Natural killer cell treated with Interleukin-12 subunit alpha and Interleukin-12 subunit beta and Interleukin-15 and Interleukin-18, amount 100 ng/mL, for 72 hours (primary cell): ENCODE measurements at places on chromosomes 2 and 18.

DNA sequence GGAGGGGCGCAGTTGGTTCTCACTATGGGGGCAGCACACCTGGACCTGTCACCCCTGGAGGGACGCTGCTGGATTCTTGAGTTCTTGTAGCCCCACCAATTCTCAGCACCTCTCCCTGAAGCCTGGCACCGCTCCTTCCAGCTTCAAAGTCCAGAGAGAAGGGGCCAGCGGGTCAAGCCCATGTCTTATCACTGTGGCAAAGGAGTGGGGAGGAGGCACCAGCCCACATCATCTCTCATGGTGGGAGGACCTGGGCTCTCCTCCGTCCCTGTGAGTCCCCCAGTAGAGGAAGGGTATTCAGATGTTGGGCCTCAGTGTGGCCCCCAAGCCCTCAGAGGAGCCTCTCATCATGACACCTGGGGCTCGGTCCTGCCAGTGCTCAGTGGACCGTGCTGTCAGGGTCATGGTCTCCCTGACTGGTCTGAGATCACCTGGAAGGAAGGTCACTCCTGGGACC, 67.4 kb downstream of the HS1BP3 start:
- no peak for DNase-seq

DNA sequence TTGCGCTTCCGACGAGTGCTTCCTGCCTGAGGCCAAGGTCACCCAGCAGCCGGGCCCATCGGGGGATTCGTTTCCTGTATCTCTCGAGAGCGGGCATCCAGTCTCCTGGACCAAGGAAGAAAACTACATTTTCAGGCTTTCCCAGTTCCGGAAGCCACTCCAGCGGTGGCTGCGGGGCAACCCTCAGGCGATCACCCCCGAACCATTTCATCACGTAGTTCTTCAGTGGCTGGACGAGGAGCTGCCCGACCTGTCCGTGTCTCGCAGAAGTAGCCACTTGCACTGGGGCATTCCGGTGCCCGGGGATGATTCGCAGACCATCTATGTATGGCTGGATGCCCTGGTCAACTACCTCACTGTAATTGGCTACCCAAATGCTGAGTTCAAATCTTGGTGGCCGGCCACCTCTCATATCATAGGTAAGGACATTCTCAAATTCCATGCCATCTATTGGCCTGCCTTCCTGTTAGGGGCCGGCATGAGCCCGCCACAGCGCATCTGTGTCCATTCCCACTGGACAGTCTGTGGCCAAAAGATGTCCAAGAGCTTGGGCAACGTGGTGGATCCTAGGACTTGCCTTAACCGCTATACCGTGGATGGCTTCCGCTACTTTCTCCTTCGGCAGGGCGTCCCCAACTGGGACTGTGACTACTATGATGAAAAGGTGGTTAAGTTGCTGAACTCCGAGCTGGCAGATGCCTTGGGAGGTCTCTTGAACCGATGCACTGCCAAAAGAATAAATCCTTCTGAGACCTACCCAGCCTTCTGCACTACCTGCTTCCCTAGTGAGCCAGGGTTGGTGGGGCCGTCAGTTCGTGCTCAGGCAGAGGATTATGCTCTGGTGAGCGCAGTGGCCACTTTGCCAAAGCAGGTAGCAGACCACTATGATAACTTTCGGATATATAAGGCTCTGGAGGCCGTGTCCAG, 1.0 kb downstream of the MARS2 start:
- DNase-seq = peak; percentile 71

DNA sequence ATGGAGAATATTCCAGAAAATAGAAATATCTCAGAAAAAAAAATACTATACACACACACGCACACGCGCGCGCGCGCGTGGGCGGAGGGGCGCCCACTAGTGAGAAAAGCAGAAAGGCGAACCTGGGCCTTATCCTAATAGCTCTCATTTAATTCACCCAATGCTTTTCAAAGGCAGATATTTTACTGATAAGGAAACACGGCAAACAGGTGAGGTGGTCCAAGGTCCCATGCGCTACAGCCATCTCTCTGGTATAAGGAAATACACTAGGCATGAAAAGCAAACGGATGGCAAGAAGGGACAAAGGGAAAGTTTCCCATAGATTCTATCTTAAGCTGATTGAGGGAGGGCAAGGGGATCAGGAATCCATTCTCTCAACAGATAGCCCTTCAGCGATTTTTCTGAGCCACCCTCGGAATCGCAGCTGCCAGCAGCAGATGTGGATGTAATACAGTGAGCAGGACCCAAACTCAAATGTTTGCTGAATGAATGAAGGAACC, 136.7 kb downstream of the TMEM247 start:
- DNase-seq = no peak

DNA sequence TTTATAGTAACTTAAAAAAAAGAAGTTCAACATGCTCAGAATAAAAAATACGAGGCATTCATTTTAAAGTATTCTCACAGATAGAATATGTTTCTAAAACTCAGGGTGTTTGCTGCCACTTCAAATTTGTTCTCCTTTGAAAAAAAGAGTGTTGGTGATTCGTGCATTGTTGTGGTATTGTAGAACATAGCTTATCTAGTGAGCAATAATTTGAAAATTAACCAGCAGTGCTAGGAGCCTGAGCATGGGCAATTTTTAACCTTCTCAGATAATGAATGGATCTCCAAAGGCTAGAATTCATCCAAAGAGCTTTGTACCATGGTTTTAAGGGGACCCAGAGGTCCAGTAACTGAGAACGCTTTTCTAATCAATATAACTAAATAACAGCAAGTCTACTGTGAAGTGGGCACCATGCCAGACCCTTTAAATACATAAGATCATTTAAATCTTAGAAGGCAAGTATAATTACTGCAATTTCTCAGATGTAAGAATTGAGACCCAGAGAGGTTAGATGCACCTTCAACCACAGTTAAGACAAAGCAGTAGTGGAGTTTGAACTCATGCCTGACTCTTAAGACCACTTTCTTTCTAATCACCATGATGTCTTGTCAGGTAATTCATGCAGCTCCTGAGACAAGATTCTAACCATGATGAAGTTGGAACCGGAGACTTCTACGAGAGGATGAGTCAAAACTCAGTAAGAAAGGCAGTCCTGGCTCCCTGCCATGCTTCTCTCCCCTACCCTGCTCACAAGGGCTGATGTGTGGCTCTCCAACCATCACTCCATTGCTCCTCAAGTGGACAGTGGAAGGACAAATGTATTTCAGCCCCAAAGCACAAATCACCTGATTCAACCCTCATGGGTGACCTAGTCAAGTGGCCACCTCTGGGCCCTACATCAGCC, 3.4 kb downstream of the CYRIA start:
- no peak for DNase-seq

- DNase-seq = no peak
These were observed 6.7 kb downstream of the CYP27A1 start for GRCh38 chr2:218788529-218789255.

- DNase-seq = no peak
These were observed 50.4 kb upstream of the RAPH1 start for GRCh38 chr2:203585516-203585915.

DNA sequence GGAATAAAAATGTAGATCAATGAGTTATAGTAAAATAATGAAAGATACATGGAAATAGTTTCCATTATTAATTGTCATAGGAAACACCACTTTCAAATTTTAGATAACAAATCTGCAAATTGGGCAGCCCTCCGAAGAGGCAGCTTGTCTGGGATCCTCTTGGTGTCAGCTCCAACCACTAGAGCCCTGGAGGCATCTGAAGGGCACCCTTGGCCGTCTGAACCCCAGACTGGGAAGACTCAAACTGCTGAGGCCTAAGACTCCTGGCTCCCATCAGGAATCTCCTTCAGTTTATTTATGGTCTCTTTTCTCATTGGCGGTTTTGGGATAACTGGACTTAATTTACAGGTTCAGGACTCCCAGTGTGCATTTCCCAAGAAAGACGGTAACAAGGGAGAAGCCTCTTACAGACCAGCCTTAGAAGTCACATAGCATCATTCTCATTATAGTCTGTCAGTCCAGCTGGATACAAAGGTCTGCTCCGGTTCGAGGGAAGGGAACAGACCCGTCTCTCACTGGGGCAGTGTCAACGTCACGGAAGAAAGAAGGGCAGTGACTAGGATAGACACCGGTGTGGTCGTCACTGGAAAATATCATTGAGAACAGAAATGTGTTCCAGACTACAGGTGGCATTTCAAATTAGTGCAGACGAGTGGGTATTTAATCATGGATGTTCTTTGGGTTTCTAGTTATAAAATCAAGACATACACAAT, 390.7 kb upstream of the NETO1 start:
- no peak for DNase-seq

- DNase-seq = no peak
These were observed 12.0 kb upstream of the HAAO start for GRCh38 chr2:42804338-42804737.

DNA sequence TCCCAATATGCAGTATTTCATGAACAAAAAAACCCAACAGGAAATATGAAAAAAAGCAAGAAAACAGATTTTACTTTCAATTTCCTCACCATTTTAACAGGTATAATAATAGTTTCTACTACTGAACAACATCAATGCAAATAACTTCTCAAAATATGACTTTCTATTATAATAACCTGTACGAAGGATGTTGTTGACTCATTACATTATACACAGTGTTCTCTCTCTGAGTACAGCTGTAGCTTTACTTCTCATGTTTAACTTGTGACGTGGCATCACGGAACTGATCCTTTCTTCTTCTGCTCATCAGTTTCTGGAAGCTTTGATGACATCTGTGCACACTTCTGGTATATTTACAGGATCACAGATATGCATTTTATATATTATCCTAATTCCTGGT, 40.0 kb downstream of the FAM228A start:
- no peak for DNase-seq

GRCh38 chr2:123993728-123994323, 31.3 kb upstream of the CNTNAP5 start:
- no peak for DNase-seq

GRCh38 chr2:227161947-227162346, 2.1 kb downstream of the COL4A4 start:
- no peak for DNase-seq

DNA sequence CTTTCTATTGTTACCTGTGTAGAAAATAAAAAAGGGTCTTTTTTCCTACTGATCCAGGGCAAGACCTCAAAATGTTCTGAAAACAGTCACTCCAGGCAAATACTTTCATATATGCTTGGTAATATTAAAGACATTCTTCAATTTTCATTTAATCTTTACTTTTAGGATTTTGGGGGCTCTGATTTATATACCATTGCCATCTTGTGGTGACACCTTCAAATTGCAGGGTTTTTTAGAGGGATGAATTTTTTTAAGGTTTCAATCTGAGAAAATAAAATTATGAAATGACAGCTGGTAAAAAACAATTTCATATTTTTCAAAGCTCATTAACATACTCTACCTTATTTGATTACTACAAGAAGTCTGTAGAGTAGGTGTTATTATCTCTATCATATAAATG, 26.8 kb downstream of the MAPK4 start:
- DNase-seq = no peak

DNA sequence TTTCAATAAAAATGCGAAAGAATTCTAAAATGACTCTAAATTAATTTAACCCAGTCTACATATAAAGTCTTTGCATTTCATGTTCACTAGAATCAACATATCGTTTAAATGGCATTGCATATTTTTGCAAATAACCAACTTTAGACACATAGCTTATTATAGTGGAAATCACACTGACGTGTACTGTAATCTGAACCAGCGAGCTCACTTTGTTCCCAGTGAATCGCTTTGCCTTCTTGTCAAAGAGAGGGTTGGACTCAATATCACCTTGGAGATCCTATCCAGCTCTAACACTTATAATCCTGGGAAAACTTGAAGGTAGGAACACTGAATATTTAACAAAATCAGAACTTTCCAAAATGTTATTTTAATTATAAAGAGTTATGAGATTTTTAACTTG, 108.2 kb downstream of the GALNT1 start:
- no peak for DNase-seq

GRCh38 chr18:3354506-3354905, 92.6 kb downstream of the MYL12B start:
- no peak for DNase-seq

- no peak for DNase-seq
These were observed 1.3 kb downstream of the CEP68 start for GRCh38 chr2:65057391-65058052.

DNA sequence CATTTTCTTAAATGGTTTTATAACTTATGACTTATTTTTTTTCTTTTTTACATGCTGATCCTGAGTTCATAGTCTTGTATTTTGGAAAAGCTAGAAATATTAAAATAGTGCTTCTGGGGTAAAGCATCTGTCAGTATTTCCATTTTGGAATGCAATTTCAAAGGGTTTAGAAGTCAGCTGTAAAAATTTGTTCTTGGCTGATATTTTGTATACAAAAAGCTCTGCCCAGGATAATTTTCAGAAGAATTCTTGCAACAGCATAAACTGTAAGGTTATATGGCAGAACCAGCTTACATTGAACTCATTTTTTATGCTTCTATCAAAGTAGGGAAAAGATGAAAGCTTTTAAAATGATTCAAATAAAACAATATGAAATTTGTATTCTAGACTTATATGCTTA, 97.4 kb downstream of the DIS3L2 start:
- DNase-seq = no peak

GRCh38 chr2:71592181-71592711, 138.9 kb downstream of the DYSF start:
- DNase-seq = no peak

- DNase-seq = no peak
These were observed 1485.7 kb upstream of the PIK3C3 start for GRCh38 chr18:40469316-40469715.

GRCh38 chr2:25198209-25198525, 29.8 kb upstream of the POMC start:
- DNase-seq = no peak

DNA sequence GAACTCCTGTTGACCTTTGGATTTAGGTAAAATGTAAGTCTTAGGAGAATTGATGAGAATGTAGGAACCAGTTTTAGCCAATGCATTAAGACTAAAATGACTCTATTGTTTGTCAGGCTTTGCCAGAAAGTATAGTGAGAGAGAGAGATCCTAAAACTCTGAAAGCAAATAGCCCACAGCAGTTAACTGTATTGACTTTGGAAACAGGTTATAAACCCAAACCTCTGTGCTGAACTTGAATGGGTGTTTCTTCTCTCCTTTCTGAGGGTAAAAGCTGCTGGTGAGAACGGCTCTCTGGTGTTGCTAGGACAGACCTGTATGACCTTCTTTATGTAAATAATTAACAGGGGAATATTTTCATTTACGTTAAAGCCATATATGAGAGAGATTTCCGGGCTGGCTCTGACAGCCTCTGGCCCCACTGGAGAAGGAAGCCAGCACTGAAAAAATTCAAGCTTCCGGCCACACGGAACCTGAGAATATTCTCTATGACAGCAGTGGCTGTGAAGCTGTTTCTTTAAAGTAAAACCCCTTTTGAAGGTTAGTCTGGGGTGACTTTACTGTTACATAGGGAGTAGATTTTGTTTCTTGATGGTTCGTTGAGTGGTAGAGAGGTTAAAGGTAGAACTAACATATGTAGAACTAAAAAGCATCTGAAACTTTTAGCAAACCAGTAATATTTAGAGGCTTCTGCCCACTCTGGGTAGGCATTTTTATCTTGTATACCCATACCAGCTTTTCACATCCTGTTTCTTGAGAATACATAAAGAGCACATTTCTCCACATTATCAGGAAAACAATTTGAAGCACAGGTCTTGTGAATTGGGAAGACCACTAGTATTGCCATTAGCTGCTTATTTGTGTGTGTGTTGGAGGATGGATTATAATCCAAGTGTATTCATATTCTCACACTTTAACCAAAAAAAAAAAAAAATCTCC, 123.8 kb downstream of the SPTBN1 start:
- peak; percentile 75 for DNase-seq

GRCh38 chr2:40404517-40404916, 47.4 kb downstream of the SLC8A1 start:
- DNase-seq = no peak

- no peak for DNase-seq
These were observed 10.7 kb downstream of the BAZ2B start for GRCh38 chr2:159605441-159606178.

- DNase-seq = no peak
These were observed 41.4 kb upstream of the RBMS1 start for GRCh38 chr2:160534996-160535395.
